ENCODE measurements at places on chromosomes 11 and 22. TPM values are rescaled to one million over a fixed set of nuclear protein-coding genes. Genes with fewer than 3 reads are reported as not detected.

DNA sequence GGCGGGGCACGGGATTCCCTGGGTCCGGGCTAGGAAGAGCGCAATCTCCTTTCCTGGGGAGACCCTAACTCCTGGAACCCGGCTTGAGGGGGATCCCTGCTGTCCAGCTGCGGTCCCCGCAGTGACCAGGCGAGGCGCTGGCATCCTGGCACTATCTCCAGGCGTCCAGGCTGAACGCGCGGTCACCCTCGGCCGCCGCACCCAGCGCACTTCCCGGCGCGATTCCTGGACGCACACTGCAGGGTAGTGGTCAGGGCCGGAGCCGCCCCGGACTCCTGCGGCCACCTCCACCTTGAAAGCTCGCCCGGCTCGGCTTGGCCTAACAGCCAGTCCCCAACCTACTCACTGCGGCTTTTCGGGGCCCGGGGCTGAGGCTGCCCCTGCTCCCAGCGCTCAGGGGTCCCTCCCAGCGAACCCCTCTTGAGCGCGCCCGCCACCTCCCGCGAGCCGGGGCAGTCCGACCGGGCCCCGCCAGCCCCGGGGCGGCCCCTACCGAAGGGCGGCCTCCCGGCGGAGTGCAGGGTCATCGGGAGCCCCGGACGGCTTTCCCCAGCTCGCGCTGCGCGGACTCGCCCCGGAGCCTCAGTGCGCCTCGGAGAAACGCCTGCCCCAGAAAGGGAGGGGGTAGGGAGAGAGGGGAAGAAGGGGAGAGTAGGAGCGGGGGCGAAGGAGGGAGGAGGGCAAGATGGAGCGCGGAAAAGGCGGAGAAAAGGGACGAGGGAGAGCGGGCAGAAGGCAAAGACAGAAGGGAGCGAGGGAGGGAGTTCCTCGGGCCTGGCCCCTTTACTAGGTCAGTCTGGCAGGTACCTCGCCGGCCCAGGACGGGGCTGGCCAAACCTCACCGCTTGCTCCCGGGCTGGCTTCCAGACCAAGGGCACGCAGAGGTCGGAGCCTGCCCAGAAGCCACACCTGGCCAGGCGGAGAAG is 1.0 kb downstream of the POU2AF3 start:
- H3K27me3 ChIP-seq: no peaks in the 10 kb centered on the region
- H3K4me1 ChIP-seq: no peaks in the 10 kb centered on the region
- H3K4me3 ChIP-seq: peak overlapping the region; percentile 89
- peak; percentile 83 for DNase-seq
- peak overlapping the region; percentile 94 for H3K27ac ChIP-seq
- H3K36me3 ChIP-seq: no peaks in the 10 kb centered on the region

DNA sequence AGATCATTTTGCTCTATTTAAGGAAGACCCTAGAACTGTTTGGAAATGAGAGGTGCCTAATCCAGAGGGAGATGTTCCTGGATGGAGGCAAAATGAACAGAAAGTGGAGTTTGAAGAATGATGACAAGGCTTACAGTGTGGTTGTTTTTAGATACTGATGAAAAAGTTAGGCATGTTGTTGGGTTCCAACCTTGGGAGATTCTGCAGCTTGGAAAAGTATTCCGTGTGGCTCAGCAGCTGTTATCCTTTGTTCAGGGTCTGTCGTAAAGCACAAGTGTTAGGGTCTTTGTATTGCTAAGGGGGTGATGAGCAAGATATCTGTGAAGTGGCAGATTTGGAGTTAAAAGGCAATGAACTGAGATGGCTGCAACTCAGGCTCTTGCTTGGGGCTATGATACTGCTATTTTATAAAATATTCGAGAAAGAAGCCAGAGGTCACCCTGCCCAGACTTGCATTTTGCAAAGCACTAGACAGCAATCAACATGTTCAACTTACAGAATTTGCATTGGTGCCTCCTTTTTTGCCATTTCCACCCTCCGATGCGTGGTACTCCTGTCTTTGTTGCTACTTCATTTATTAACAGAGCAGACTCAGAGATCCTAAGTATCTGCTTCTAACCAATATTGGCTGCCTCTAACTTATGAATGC is 45.3 kb upstream of the POGLUT3 start:
- no peaks in the 10 kb centered on the region for H3K27me3 ChIP-seq
- DNase-seq: no peak
- no peaks in the 10 kb centered on the region for H3K36me3 ChIP-seq
- no peak overlapping the region for H3K4me3 ChIP-seq

UPK3A gene
- not detected for total RNA-seq

DNA sequence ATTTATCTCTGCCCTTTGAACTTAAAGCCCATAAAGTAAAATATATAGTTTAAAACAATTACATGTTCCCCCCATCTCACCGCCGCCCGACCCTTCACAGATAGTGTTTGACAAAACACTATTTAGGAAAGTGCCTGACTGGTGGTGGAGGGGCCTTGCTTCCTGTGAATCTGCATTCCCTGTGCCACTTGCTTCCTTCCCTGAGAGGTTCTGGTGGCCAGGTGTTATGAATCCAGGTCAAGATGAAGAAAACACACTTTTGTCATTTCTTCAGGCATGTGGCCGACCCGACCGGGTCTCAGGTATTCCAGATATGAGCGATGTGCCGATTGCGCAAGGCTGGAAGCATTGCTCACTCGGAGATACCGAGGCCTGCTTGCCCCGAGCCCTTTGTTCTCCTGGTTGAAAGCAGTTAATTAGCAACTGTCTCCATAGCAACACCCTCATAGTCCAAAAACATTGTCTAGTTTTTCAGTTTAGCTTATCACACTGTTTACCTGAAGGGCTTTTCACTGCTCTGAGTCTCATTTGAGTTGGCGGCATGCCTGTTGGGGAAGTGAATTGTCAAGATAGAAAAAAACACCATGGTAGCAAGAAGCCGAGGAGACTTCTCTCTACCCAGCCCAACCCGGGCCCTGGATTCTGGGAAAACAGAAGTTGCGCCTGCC is 128.3 kb downstream of the TEAD1 start:
- no peaks in the 10 kb centered on the region for H3K36me3 ChIP-seq
- H3K27me3 ChIP-seq: no peaks in the 10 kb centered on the region
- H3K4me3 ChIP-seq: no peak overlapping the region
- H3K4me1 ChIP-seq: peaks cover 69% of the 10 kb centered on the region

GRCh38 chr11:113518716-113519495 is 43.7 kb upstream of the DRD2 start:
- H3K27me3 ChIP-seq: no peaks in the 10 kb centered on the region
- no peak overlapping the region for H3K27ac ChIP-seq
- no peaks in the 10 kb centered on the region for H3K36me3 ChIP-seq
- no peak overlapping the region for H3K4me3 ChIP-seq

DNA sequence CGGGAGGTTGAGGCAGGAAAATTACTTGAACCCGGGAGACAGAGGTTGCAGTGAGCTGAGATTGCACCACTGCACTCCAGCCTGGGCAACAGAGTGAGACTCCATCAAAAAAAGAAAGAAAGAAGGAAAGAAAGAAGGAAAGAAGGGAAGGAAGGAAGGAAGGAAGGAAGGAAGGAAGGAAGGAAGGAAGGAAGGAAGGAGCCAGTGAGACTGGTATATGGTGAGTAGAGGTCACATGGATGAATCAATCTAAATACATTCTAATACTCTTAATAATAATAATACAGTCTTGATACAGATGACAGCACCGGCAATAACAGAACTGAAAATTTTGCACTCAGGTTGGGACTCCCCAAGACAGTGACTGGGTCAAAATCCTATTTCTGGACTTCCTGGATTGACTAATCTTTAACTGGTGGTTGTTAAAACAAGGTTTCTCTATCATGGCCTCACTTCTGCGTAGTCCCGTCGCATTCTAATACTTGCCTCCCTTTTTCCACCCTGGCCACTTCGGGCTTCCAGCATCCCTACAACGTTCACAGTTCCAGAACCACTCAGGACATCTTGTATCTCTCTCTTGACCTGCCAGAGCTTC is 53.5 kb upstream of the EIF3M start:
- H3K4me3 ChIP-seq: no peak overlapping the region
- H3K27me3 ChIP-seq: no peaks in the 10 kb centered on the region
- no peak for DNase-seq
- no peak overlapping the region for H3K27ac ChIP-seq
